ENCODE measurements at places on chromosomes 12 and 14.

DNA sequence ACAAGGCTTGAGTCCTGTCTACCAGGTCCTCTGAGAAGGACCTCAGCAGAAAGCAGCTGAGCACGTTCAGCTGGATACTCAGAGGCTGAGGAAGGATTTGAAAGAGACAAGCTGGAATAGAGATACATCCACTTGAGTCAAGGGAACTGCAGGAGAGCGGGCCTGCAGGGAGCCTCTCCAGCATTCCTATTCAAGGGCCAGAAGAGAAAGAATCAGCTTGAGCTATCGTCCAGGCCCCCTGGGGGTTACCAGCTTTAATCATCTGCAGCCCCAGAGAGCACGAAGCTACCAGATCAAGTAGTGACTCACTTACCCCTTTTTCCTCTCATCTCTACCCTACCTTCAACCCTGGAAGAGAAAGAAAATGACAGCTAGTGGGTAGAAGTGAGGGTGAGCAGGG, 80.9 kb downstream of the NDUFA12 start:
- DNase-seq: no peak

GRCh38 chr14:96275177-96276112, 19.4 kb downstream of the BDKRB1 start:
- peak; percentile 66 for DNase-seq

DNA sequence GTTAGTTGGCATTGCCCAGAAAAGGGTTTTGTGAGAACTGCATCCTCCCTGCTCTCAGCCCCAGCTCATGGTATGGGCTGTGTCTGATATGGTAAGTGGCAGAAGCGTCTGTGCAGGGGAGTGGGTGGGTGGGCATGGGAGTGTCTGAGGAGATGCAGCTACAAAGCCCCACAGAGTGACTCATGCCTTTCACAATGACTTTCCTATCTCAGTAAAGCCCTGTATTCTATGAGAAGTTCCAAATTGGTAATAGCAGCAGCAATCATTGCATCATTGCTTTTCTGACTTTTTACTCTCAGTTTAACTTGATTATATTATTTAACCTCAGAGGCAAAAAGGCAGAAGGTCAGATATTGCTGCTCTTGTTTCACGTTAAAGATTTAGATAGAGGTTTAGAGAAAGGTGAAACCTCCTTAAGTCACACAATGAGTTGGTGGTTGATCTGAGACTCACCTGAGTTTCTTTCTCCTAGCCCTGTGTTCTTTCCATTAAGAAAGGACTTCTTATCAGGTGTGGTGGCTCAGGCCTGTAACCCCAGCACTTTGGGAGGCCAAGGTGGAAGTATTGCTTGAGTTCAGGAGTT, 171.7 kb downstream of the SLC5A8 start:
- no peak for DNase-seq

DNA sequence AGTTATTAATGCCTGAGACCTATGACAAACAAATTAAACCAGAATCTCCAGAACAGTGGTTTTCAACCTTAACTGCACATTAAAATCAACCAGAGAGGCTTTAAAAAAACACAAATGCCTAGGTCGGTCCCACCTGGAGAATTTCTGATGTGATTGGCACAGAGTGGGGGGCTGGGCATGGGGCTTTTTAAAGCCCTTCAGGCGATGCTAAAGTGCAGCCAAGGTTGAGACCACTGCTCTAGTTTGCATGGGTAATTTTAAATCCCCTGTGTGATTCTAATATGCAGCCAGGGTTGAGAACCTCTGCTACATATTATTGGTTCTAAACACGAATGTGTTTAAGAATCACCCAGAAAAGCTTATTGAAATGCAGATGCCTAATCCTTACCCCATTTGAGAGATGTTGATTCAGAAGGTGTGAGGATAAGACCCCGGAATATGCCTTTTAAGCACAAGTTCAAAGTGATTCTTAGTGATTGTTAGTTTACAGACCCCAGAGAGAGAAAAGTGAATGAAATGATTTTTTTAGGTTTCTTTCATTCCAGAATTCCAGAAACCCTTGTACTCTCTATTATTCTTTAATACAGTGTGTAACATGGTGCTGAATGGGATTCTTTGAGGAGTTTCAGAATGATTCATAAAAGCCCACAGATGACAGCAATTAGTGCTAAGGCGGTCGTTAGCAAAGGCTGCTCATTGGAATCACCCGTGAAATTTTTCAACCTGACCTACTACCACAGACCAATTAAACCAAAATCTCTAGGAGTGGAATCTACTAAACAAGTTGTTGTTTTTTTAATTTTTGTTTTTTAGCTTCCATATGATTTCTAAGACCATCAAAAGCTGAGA, 44.9 kb downstream of the LIN7A start:
- no peak for DNase-seq

DNA sequence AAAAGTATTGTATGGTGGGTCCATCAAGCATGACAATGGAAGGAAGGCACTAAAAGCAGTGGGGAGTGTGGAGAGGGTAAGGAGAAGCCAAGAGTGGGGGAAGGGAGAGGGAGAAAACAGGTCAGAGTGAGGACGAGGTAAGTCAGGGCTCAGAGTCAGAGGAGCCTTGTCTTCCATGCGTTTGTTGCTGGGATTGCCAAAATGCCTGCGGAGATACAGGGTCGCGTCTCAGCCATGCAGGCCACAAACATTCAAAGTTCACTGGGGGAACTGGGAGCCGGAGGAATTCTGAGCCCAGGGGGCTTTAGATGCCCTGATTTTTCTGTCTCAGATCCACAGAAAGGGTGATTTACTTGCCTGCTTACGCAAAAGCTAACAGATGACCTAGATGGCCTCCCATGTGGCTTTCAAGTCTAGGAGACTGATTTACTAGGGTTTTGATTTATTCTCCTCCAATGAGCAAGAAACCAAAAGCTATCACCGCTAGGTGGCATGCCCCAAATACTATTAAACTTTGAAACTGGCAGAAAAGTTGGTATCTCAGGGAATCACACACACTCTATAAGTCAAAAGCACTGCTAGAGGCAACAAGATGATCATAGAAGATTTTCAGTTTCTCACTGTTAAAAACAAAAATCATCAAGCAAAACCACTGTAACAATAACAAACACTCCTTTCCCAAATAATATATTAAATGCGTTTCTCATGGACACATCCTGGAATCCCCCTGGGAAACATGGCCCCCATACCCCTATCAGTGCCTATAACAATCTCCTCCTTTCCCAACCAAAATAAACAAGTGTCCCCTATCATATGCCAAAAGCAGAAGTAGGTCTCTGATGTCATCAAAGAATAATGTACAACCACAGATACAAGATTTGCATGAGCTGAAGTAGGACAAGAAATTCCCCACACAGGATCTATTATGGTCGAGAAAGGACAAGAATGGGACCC, 26.6 kb upstream of the MDM1 start:
- peak; percentile 61 for DNase-seq

DNA sequence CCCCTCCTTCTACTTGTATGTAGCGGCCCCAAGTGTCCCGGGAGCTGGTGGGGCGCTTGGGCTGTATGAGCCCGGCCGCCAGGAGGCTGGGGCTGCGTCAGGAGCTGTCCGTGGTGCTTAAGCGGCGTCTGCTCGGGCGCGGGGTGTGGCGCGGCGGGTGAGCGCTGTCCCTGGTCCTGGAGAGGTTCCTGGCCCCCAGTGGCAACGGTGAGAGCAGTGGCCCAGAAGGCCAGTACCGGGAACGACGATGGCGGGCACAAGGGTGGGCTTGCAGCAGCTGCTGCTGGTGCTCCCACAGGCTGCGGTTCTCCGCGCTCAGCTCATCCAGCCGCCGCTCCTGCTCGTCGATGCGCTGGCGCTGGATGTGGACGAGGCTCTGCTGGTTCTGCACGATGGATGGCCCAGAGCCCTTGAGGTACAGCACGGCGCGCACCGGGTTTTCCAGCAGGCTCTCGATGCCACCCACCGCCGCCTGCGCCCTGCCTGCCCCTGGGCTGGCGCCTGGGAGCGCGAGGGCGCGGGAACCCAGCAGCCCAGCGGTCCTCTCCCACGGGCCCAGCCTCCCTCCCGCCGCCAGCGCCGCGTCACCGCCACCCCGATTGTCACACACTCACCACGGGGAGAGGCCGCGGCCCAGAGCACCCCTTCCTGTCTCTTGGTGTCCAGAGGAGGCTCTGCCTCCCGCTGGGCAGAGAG, 41.9 kb upstream of the FKBP4 start:
- DNase-seq: peak; percentile 76

DNA sequence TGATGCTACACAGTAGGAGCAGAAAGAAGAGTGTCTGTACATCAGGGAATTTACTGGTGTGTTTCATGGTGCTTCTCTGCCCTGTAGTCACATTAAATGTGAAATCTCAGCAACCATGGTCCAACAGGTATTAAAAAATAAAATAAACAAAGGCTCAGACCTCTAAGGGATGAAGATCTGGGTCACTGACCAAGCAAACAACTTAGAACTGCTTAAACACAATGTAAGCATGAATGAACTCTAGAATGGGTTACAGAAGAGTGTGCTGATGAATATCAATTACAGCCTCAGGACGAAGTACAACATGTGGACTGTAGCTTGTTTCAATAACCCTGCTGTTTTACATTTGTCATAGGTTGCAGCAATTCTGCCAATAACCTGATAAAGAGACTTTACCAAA, 47.4 kb downstream of the SLC35F4 start:
- DNase-seq: no peak

DNA sequence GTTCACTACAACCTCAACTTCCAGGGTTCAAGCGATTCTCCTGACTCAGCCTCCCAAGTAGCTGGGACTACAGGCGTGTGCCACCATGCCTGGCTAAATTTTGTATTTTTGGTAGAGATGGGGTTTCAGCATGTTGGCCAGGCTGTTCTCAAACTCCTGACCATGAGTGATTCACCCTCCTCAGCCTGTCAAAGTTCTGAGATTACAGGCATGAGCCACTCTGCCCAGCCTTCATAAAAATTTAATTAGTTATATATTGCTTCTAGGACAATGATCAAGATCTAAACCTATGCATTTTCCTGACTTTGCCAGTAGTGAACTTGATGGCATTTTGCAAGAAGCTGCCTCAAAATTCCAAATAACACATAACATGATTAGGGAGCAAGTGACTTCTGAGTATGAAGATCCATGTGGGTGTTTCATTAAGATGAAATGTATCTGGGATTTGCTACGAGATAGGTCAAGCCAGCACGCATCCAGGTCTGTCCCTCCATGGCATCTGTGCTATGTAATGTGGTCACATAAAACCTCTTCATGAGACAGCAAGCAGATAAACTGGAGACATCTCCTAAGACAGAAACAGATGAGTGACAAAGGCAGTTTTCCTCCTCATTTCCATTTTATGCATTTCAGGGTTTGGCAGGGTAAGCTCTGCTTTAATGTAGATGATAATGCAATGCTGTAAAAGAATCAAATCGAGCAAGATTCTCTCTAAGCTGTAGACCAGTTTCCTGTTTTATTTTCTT, 319.4 kb upstream of the ATP2B1 start:
- DNase-seq: no peak

GRCh38 chr14:37816135-37816534, 220.7 kb downstream of the TTC6 start:
- no peak for DNase-seq

- DNase-seq: no peak
Observed at GRCh38 chr12:55734595-55734994, 5.8 kb upstream of the CD63 start.

DNA sequence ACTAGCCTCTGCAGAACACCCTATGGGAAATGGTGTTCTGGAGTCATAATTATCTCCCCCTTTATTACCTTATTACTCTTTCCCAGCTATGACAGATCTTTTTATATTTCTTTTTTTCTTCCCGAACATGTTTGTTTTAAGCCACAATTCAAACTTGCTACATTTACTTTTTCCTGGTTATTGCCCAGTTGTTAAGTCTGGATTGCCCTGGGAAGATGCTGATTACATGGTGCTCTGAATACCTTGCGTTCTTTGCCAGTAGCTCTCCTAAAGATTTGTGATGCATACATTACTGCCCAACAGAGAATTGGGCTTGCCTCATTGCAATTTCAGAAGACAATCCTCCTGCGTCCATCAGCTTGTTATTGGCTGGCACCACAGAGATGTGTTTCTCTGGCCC, 118.3 kb upstream of the FGD4 start:
- no peak for DNase-seq
